T-helper 2 cell treated with Interferon-gamma antibody and Interleukin-4, amounts not matched to agents 5 μg/mL and 100 μg/mL, for 36 hours (primary cell): ENCODE measurements at places on chromosomes 4 and X.

DNA sequence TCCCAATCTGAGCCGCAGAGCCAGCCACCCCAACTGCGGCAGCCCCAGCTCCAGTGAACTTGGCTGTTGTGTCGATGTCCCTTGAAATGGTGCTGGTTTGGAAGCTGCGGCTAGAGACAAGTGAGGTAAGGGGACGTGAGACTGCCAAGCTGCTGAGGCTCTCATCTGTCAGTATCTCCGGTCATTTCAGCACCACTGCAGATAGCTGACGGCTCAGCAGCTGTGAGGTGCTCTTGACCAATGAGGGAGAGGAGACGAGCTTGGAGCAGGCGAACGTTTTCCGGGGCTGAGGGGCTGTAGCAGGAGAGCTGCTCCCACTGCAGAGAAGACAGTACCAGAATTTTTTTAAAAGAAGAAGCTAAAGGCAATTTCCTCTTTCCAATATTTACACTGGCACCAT is 175.5 kb upstream of the CASK start:
- H3K4me1 ChIP-seq: peaks cover 10% of the 10 kb centered on the region
- DNase-seq: no peak
- H3K27ac ChIP-seq: no peak overlapping the region

DNA sequence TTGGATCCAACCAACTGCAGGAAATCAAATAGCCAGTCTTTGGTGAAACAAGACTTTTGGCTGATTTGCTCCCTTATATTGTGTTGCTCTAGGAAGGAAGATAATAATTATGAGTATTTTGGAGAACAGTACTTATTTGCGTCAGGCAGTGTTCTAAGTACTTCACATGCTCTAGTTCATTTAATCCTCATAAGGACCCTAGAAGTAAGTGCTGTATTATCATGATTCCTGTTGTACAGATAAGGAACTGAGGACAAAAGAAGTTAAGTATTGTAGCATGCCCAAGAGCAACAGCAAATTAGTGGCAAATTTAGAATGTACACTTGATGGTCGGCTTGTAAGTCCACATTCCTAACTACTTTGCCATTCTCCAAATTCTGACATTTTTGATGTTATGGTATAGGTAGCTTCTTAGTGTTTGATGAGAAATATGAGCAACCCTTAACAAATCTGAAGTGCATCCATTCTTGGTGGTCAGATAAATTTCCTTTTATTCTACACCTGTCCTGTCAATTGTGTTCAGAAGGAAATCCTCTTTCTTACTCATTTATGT is 72.0 kb downstream of the SPRY1 start:
- no peak overlapping the region for H3K4me3 ChIP-seq
- H3K36me3 ChIP-seq: no peaks in the 10 kb centered on the region

GRCh38 chr4:40536032-40536431 is 93.6 kb downstream of the RBM47 start:
- no peak overlapping the region for H3K4me3 ChIP-seq
- H3K4me1 ChIP-seq: peaks cover 16% of the 10 kb centered on the region
- peaks cover 2% of the 10 kb centered on the region for H3K27me3 ChIP-seq
- no peak for DNase-seq
- H3K36me3 ChIP-seq: peaks cover 1% of the 10 kb centered on the region

DNA sequence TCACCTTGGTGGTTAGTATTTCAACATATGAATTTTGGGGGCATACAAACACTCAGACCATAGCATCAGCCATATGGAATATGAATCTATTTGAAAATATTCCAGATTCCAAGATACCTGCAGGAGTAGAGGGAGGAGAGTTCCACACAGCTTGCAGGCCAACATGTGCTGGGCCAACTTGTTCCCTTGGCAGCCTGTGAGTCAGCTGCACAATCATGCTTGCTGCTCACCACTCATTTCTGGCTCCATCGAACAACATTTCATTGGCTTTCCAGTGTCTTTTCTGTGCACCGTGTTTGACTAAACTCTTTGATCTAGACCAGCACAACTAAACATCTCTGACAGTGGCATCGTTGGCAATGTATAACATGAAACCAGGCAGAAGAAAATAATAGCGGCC is 282.5 kb upstream of the RASGEF1B start:
- no peak overlapping the region for H3K27ac ChIP-seq
- peaks cover 4% of the 10 kb centered on the region for H3K4me1 ChIP-seq
- H3K36me3 ChIP-seq: no peaks in the 10 kb centered on the region
- H3K4me3 ChIP-seq: no peak overlapping the region
- DNase-seq: no peak
- H3K27me3 ChIP-seq: no peaks in the 10 kb centered on the region

DNA sequence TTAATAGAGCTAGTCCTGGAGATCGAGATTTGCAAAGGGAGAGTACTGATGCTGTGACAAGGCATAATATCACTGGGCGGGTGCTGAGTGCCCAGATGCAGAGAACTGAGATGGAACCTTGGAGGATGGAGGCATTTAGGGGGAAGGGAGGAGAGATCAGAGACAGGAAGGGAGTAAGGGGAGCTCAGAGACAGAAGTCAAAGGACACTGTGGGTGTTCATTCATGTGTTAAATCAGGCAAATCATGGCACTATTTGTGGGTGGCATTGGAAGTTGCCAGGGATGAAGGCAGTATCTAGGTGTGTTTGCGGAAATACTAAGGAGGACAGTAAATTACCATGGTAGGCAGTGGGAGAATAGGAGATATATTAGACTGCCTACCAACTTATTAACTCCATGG is 135.0 kb downstream of the RBM46 start:
- H3K4me3 ChIP-seq: no peak overlapping the region
- H3K36me3 ChIP-seq: no peaks in the 10 kb centered on the region
- H3K27me3 ChIP-seq: no peaks in the 10 kb centered on the region
- no peaks in the 10 kb centered on the region for H3K4me1 ChIP-seq
- no peak overlapping the region for H3K27ac ChIP-seq
- no peak for DNase-seq

DNA sequence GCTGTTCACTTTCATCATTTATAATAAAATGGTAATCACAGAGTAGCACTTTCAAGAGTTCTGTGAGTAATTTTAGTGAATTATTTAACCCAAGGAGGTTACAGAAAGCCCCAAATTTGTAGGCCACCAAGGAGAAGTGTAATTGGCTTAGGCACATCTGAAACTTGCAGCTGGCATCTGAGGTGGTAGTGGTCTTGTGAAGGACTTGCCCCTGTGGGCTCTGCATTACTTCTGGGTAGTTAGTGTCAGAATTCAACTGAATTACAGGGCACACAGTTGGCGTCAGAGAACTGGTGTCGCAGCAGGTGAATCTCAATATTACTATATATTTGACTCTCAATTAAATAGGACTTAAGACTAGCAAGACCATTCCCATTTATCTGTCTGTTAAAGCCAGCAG is 36.9 kb downstream of the GPR174 start:
- H3K27me3 ChIP-seq: no peaks in the 10 kb centered on the region
- H3K4me1 ChIP-seq: peaks cover 45% of the 10 kb centered on the region
- DNase-seq: no peak
- H3K27ac ChIP-seq: peak overlapping the region; percentile 66
- H3K36me3 ChIP-seq: peaks cover 22% of the 10 kb centered on the region
- H3K4me3 ChIP-seq: peak overlapping the region; percentile 23

- no peaks in the 10 kb centered on the region for H3K4me1 ChIP-seq
- no peak for DNase-seq
- H3K36me3 ChIP-seq: no peaks in the 10 kb centered on the region
- no peaks in the 10 kb centered on the region for H3K27me3 ChIP-seq
Measured at GRCh38 chr4:110955748-110956147, 332.9 kb upstream of the PITX2 start.

- H3K4me1 ChIP-seq: no peaks in the 10 kb centered on the region
- no peak overlapping the region for H3K27ac ChIP-seq
- no peak overlapping the region for H3K4me3 ChIP-seq
- DNase-seq: no peak
- peaks cover 2% of the 10 kb centered on the region for H3K36me3 ChIP-seq
Measured at GRCh38 chr4:150325872-150326271, 247.6 kb downstream of the DCLK2 start.

- H3K27ac ChIP-seq: no peak overlapping the region
- H3K4me1 ChIP-seq: no peaks in the 10 kb centered on the region
- DNase-seq: no peak
- no peaks in the 10 kb centered on the region for H3K36me3 ChIP-seq
- no peaks in the 10 kb centered on the region for H3K27me3 ChIP-seq
Measured at GRCh38 chrX:143304025-143304424, 213.2 kb downstream of the SPANXN3 start.

GRCh38 chr4:14084598-14084997 is 457.1 kb upstream of the BOD1L1 start:
- no peak overlapping the region for H3K27ac ChIP-seq
- H3K27me3 ChIP-seq: no peaks in the 10 kb centered on the region
- no peak overlapping the region for H3K4me3 ChIP-seq
- no peaks in the 10 kb centered on the region for H3K36me3 ChIP-seq
- no peak for DNase-seq

DNA sequence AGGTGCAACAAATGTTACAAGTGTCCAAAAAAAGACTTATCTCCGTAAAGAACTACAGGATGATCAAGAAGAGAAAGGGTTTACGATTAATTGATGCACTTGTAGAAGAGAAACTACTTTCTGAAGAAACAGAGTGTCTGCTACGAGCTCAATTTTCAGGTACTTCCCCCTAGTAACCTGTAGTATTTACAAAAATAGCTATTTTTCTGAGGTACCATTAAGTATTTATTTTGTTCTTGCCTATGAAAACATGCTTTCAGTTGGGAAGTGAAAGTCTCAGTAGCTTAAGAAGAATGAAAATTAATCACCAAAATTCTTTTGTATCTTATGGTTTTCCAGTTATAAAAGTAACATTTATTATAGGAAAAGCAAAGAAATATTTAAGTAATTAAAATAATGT is 5.9 kb downstream of the THAP9 start:
- H3K27me3 ChIP-seq: peaks cover 3% of the 10 kb centered on the region
- peaks cover 22% of the 10 kb centered on the region for H3K4me1 ChIP-seq
- H3K4me3 ChIP-seq: no peak overlapping the region
- DNase-seq: no peak

- H3K4me1 ChIP-seq: no peaks in the 10 kb centered on the region
- no peak overlapping the region for H3K4me3 ChIP-seq
- no peak overlapping the region for H3K27ac ChIP-seq
- no peak for DNase-seq
- H3K36me3 ChIP-seq: no peaks in the 10 kb centered on the region
Measured at GRCh38 chr4:149108626-149109025, 666.4 kb upstream of the NR3C2 start.

DNA sequence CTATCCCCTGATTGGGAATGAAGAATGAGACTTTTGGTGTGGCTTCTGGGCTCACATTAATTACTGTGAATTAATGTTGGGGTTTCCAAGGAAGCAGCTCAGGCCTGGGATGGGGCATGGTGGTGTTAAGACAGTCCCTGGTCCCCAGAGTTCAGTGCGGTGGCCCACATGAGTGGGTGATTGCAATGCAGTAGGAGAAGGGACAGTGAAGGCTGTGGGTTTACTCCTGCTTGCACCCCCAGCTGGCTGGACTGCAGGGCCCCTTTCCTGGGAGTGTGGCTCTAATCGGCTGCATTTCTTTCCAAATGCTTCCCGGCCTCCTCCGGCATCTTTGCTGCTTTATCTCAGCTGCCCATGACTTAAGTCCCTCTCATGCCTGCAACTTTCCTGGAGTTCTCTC is 28.2 kb upstream of the GPR78 start:
- no peak overlapping the region for H3K4me3 ChIP-seq
- no peak for DNase-seq
- no peak overlapping the region for H3K27ac ChIP-seq

DNA sequence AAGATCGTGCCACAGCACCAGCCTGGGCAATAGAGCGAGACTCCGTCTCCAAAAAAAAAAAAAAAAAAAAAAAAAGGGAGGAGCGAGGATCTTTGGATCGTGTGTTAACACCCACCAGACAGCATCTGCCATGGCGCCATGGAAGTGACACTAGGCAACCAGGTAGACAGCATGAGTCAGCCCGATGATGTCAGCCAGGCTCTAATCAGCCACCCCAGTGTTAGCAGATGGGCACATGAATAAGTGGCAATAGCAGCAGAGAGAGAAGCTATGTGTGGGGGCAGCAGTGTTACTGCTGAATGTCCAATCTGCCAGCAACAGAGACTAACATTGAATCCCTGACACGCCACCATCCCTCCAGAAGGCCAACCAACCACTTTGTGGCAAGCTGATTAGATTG is 6.6 kb downstream of the SYN1 start:
- peaks cover 14% of the 10 kb centered on the region for H3K27me3 ChIP-seq
- no peaks in the 10 kb centered on the region for H3K36me3 ChIP-seq
- no peak for DNase-seq
- no peak overlapping the region for H3K4me3 ChIP-seq

DNA sequence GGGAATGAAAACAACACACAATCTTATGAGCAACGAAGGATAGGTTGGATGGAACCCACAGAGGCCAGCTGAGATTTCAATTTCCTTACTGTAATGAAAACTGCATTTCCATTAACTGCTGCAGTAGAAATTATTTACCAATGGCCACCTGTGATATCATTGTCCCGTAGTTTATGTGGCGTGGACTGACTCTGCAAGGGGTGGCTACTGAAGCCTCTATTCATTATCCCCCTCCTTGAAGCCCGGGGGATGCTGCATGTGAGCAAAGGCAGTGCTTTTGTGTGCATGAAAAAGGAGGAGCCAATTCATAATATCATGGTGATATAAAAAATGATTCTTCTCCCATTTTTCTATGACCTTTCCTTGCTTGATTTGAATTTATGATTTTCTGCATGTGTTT is 207.8 kb downstream of the PTTG2 start:
- no peak for DNase-seq
- no peak overlapping the region for H3K4me3 ChIP-seq
- H3K27ac ChIP-seq: no peak overlapping the region
- H3K36me3 ChIP-seq: no peaks in the 10 kb centered on the region

GRCh38 chr4:174066611-174067205 is 216.8 kb downstream of the FBXO8 start:
- H3K27ac ChIP-seq: no peak overlapping the region
- H3K36me3 ChIP-seq: no peaks in the 10 kb centered on the region
- no peak overlapping the region for H3K4me3 ChIP-seq
- H3K27me3 ChIP-seq: no peaks in the 10 kb centered on the region
- no peaks in the 10 kb centered on the region for H3K4me1 ChIP-seq

DNA sequence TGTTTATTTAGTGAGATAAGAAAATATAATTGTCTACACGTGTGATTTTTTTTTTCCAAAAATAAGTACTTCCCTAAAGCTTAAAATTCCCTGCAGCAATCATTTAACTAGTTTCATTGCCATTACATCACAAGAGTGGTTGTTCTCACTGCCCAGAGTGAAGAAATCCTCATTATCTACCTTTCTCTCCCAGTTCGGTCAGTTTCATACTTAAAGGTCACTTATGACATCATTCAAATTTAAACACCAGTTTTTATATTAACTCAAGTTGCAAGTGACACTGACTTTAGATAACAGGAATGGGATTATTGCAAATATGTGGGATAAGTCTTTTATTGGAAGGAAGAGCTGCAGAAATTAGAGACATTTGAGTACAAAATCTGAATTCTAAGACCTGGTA is 1699.8 kb upstream of the IGFBP7 start:
- H3K27ac ChIP-seq: no peak overlapping the region
- no peak overlapping the region for H3K4me3 ChIP-seq
- no peaks in the 10 kb centered on the region for H3K4me1 ChIP-seq
- no peaks in the 10 kb centered on the region for H3K27me3 ChIP-seq
- no peak for DNase-seq
